Astrocyte of the cerebellum (primary cell): ENCODE measurements at places on chromosomes 2 and 18.

DNA sequence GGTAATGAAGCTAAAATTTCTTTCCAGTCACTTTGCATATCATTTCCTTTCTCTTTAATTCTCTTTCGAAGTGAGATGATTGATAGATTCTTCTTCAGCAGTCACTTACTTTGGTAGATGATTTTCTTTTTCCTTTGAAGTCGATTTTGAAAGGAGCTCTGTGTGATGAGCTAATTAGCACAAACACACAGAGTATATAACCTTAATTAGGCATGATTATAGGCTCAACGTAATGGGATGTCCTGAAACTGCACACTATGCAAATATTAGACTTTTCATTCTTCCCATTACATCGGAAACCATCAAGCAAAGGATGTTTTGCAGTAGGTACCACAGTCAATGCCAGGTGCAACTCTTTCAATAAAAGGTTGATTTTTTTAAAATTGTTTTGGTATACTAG, 6.4 kb upstream of the CTLA4 start:
- DNase-seq, result no peak

DNA sequence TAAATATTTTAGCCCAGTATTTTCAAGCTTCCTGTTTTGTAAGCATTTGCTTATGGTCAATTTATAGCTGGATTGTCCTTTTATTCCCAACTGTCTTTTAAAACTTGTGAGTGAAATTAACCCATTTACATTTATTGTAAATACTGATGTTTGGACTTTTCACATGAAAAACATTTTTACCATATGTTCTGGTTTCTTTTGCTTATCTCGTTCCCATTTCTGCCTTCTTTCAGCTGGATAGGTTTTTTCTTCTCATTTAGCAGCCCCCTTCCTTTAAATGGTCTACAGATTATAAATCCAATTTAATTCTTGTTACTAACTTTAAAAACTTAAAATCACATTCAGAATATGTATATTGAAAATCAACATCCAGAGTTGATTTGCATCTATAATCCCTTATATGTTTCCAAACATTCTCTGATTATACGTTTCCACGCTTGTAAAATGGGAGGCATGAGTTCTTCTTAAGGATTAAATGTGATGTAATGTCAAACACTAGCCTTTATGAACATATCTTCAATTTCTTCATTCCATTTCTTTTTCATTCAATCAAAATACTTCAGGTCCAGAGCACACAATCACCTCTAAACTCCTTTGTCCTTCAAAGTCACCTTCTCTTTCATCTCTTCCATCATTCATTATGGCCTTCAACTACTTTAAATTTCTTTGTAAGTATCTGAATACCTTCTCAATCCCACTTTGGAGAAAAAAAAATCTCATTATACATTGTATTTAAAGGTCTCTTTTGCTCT, 1.1 kb upstream of the KDM3A start:
- DNase-seq, result no peak

DNA sequence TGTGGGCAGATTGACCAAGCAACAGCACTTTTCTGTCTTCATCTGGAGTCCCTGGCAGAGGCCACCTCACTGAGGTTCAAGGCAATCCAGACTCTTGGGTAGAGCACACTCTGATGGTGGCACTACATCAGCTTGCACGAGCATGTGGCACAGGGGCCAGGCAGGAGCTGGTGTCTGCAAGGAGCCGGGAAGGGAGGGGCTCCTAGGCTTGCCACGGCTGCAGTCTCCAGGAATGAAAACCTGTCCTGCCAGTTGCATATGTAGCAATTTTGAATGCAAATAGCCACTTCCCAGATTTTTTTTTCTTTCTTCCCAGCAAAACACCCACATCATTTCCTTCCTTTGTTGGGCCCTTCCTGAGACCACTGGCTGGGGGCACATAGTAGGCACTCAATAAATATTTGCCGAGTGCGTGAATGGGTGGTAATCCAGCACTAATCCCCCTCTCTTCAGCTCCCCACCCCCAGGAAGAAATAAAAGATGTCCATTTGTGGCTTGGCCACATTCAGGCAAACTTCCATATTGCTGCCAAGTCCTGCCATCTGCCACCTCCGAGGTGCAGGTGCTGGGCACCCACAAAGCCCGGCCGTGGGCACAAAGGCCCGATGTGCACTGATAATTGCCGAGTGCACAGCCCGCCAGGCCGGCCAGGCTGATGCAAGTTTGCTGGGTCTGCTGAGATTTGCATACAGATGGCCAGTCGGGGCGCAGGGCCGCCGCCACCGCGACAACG, 72.4 kb downstream of the MYCN start:
- no peak for DNase-seq

DNA sequence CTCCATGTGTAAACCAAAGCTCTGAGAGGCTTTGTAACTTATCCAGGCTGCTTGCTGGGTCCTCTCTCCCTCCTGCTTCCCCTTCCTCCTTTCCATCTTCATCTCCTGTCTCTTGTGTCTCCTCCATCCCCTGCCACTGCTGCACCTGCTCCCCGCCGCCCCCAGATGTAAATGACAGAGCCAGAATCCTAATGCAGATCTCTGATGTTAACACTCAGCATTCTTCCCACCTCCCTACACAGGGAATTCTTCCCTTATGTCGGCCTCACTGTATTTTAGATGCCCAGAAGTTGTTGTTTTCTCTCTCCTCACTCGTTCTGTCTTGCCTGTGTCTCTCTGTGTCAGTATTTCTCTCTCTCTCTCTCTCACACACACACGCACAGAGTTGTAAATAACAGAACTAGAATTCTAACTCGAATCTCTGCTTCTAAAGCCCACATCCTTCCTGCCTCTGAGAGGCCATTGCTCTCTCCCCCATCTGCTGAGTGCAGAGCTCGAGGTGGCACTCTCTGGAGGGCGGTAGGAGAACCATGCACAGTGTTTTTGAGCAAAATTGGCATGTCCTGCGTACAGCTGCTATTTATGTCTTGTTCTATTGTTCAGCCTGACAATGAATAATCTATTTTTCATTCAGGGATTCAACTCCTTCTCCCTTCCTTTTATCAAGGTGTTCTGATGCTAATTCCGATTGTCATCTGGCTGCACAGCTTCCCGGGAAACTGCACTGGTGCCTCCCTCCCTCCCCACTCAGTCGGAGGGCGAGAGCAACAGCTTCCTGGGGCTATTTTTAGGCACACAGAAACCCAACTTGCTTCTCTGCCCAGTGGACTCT, 219.9 kb downstream of the SH3RF3 start:
- DNase-seq, result no peak

DNA sequence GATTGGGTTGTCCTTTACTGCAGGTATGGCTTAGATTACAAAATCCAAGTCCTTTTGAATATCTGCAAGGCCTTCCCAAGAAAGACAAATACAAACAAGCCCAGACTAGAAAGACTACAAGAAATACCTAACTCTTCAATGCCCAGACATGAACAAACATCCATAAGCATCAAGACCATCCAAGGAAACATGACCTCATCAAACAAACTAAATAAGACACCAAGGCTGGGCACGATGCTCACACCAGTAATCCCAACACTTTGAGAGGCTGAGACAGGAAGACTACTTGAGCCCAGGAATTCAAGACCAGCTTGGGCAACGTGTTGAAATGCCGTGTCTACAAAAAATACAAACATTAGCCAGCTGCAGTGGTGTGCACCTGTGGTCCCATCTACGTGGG, 31.7 kb downstream of the MAP4K3 start:
- no peak for DNase-seq

DNA sequence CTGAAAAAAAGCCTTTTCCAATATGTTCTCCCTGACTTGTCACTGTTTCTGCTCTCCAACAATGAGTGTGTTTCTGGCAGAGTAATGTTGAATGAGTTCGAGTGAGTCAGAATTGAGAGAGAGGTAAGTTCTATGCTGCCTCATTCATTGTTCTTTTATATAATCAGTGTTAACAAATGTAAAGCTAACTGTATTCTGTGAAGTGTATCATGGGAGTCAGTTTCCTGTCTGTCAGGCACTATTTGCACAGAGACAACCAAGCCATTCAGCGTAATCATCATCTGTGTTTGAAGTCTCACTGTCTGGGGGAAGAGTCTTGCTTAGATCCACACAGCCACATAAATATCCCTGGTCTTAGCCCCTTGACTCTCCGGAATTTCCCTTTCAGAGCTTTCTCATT, 22.0 kb upstream of the UPP2 start:
- no peak for DNase-seq

GRCh38 chr18:3911413-3911812, 461.4 kb downstream of the TGIF1 start:
- DNase-seq, result no peak
